Spleen (tissue), 13 donors: ENCODE measurements at places on chromosomes 3 and 15. TPM values are rescaled to one million over a fixed set of nuclear protein-coding genes. Genes with fewer than 3 reads are reported as not detected.

GNAT1 gene
- total RNA-seq: not detected

GRCh38 chr3:48187579-48188265 lies 495 bp downstream of the CDC25A start:
- DNase-seq: peak; percentile 91

DNA sequence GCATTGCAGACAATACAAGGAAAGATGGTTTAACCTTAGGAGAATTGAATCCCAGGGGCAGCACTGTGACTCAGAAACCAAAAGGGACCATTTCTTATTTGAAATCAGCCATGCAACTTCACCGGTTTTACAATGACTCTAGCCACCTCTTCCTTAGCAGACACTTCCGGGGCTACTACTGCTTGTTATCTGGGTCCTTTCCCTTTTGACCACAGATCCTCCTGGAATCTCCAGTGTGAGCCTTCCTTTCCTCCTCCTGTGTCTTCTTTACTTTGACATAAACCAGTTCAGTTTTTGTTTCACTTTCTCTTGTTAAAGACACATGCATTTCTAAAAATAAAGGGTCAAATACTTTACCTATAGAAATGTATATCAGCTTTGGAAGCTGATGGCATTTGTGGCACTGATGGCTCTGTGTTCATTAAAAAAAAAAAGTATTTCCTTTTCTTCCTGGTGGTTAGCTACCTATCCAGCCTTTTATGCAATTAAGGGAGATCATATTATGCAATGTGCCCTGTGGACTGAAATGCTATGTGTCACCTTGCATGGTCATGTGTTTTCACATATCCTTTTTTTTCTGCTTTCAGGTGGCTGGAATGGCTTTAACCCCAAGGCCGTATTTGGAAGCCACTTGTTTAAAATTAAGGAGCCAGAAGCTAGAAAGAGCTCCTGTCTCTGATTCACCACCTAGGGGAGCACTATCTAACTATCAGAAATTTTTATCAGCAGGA lies 296.2 kb downstream of the CHL1 start:
- no peak for DNase-seq

GRCh38 chr15:64454282-64454681 lies 6.1 kb upstream of the ZNF609 start:
- DNase-seq: no peak

RTP1 gene
- total RNA-seq: not detected

DLL4 gene
- total RNA-seq: 11.0 TPM

DNA sequence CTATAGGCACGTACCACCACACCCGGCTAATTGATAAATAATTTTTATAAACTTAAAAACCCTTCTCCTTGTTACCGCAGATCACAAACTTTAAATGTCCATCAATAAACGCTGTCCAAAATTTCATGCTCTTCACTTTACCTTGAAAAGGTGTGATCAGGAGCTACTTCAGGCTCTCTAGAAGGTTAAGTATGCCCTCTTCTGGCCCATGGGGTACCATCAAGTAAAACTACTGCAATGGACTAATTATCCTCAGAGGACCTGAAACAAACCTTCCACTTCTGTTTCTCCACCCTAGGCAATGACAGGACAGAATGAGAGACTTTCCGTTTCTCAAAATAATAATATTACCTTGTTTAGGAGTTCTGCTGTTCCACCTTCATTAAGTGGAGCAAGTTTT lies 9.2 kb downstream of the LZTFL1 start:
- no peak for DNase-seq

DNA sequence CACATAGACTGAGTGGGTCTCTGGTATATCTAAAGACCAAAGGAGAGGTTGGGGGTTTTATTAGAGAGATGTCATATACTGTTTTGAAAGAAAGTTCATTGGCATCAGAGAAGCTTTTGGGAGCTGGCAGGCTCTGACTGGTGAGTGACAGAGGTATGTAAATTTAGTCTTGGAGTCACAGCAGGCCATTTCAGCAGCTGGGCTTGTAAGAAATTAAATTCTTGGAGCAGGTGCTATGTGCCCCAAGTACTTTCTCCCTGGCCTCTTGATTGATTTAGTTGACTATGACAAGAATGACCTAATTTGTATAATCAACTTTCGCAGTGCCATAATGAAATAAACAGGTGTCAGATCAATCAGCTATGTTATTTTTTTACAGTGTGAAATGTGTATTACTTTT lies 47.8 kb upstream of the CDAN1 start:
- no peak for DNase-seq

- DNase-seq: no peak
Observed at GRCh38 chr3:93843981-93844380, 129.7 kb downstream of the PROS1 start.

ANKUB1 gene
- not detected for total RNA-seq

GABRA5 gene
- not detected for total RNA-seq

GRCh38 chr3:33900809-33901505 lies 102.5 kb downstream of the PDCD6IP start:
- DNase-seq: no peak

DNA sequence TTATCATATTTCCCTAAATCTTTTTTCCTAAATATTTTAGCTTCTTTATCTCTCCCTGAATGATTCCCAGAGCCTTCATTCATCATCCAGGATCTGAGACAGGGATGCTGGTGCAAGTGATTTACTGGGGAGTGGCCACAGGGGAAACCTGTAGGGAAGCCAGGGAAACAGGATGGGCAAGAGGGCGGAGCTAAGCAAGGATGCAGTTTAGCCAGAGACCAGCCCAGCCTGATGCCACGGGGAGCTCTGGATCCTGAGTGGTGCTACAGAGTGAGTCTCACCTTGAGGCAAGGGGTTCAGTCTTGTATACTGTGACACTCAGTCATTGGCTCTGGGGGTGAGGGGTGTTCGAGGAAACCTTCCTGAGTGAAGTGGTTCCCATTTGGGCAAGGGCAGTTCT lies 39.7 kb upstream of the LRRFIP2 start:
- no peak for DNase-seq

MYRIP gene
- 16.1 TPM for total RNA-seq

CPN2 gene
- 0.54 TPM for total RNA-seq

PLOD2 gene
- 11.7 TPM for total RNA-seq

AADACL2 gene
- not detected for total RNA-seq

DNA sequence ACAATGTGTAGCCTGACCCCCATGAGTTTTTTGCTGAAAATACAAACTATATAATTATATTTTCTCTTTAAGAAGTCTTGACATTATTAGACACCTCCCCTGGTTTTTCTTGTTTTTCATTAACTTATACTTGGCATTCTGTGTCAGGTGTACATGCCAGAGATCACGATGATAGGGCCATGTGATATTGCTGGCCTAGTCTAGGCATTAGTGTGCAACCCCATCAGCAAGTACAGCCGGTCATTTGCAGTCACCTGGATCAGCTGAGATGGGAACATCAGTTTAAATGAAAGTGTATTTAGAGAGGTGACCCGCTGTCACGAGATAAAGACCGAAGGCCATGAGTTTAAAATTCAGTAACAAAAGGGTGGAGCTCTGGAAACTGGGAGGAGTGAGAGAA lies 12.6 kb upstream of the SPPL2A start:
- no peak for DNase-seq

DNA sequence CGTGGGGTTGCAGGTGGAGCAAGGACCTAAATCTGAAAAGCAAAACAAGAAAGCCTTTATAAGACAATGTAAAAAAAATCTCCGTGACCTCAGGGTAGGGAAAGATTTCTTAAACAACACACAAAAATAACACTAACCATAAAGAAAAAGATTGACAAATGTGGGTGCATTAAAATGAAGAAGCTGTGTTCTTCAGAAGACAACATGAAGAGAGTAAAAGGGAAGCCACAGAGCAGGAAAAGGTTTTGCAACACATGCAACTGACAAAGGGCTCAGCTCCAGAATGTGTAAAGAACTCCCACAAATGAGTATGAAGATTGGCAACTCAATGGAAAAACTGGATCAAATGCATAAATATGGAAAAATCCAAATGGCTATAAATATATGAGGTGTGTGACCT lies 74.2 kb downstream of the MAGEF1 start:
- no peak for DNase-seq

DNA sequence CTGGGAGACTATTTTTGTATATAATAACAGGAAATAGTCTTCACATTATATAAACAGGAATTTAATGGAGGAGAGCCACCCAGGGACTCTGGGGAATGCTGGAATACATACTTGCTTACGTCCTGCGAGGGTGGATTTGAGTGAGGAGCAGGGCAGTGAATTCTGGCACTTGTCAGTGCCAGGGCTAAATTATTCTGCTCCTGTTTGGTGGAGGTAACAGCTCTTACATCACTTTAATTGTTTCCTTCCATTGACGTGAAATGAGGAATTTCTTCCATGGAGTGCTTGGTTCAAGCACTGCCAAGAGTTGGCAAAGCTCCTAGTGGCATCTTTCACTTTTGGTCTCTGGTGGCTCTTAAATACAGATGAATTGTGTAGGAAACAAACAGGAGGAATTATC lies 94.1 kb upstream of the GOLGA8J start:
- no peak for DNase-seq

CRYBG3 gene
- total RNA-seq: 15.9 TPM
